ENCODE measurements at places on chromosomes 11 and 22.

DNA sequence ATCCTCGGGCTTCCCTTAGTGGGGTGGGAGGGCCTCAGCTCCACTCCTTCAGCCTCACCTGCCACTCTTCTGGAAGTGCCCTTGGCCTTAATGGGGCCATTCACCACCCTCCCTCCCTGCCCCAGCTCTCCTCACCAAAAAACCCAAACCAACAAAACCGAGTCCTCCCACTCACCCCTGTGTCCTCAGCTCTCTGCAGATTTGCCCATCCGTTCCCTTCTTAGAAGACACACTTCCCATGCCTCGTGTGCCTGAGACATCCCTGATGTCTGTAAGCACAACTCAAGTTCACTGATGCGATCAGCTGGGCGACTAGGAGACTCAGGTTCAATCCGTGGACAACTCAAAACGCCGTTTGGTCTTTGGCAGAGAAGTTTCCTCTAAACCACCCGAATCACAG lies 839.2 kb downstream of the TBC1D22A start:
- no peak for DNase-seq

GRCh38 chr22:27154717-27155116 lies 497.3 kb downstream of the MIAT start:
- no peak for DNase-seq

GRCh38 chr11:13120691-13121090 lies 111.6 kb downstream of the RASSF10 start:
- DNase-seq, result no peak

GRCh38 chr11:31757260-31757835 lies 53.8 kb downstream of the PAX6 start:
- DNase-seq, result no peak

DNA sequence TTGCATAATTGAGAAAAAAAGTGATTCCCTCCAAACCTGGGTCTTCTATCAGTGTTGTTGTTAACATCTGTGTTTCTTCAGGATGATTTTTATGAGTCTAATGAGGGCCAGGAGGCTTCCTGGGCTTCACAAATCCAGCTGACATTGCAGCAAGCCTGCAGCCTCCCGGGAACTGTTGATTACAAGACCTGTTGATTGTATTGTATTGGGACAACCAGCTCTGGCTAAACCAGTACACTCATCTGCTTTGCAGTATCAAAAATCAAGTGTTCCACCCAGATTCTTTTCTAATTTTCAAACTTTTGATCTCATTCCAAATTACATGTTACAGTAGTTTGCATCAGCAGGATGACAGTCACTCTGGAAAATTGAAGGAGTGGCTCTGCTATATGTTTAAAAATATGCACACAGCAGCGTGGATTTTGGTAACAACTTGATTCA lies 16.1 kb upstream of the PRSS23 start:
- DNase-seq, result no peak
